SHP77 (cell line): ENCODE measurements at places on chromosomes 12 and 14.

DNA sequence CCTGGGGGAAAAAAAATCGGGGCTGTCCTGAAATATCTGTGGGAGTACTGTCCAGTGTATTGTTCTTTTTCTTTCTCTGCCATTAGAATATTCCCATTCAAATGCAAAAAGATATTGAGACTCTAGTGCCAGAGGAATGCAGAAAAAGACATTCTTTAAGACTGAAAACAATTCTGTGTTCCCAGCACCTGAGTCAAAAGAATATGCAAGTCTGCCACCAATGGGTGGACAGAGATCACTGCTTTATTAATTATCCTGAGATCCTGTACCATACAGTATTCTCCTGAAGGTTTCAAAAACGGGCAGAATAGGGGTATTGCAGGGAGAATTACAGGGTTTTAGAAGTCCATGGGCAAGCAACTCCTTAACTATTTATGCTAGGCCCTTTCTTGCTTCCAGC is 361.8 kb downstream of the C12orf50 start:
- DNase-seq, result no peak

GRCh38 chr12:52992699-52993557 is 13.3 kb upstream of the EIF4B start:
- DNase-seq, result no peak

GRCh38 chr12:43004908-43005307 is 415.4 kb upstream of the PRICKLE1 start:
- peak; percentile 7 for DNase-seq

GRCh38 chr12:123044351-123044750 is 63.9 kb downstream of the ARL6IP4 start:
- no peak for DNase-seq
